ENCODE measurements at places on chromosomes 3 and 15.

- no peak overlapping the region for H3K4me3 ChIP-seq
- no peaks in the 10 kb centered on the region for H3K4me1 ChIP-seq
- H3K27ac ChIP-seq = no peak overlapping the region
- no peaks in the 10 kb centered on the region for H3K36me3 ChIP-seq
- H3K27me3 ChIP-seq = no peaks in the 10 kb centered on the region
- no peak for DNase-seq
These were observed 135.8 kb upstream of the RORA start for GRCh38 chr15:61364871-61365270.

- H3K27me3 ChIP-seq = no peaks in the 10 kb centered on the region
- no peak for DNase-seq
- no peak overlapping the region for H3K4me3 ChIP-seq
- peak overlapping the region; percentile 33 for H3K27ac ChIP-seq
These were observed 477.5 kb downstream of the LPP start for GRCh38 chr3:188631291-188632010.

- no peaks in the 10 kb centered on the region for H3K4me1 ChIP-seq
- no peak for DNase-seq
- no peaks in the 10 kb centered on the region for H3K27me3 ChIP-seq
- H3K4me3 ChIP-seq = no peak overlapping the region
- no peaks in the 10 kb centered on the region for H3K36me3 ChIP-seq
These were observed 114.8 kb downstream of the BBX start for GRCh38 chr3:107637416-107638183.

GRCh38 chr15:89928421-89928820, 15.7 kb upstream of the ARPIN start:
- DNase-seq = no peak
- no peak overlapping the region for H3K27ac ChIP-seq
- H3K27me3 ChIP-seq = no peaks in the 10 kb centered on the region
- no peaks in the 10 kb centered on the region for H3K36me3 ChIP-seq
- no peak overlapping the region for H3K4me3 ChIP-seq
